Breast epithelium (tissue), 4 donors: ENCODE measurements at places on chromosomes 5 and 9. TPM values are rescaled to one million over a fixed set of nuclear protein-coding genes. Genes with fewer than 3 reads are reported as not detected.

Gene PCDH12
- 5.6 TPM for total RNA-seq

Gene AGGF1
- total RNA-seq, result 25.6 TPM

Gene TRIM36
- 7.2 TPM for total RNA-seq

Gene RELL2
- 4.3 TPM for total RNA-seq

Gene IL3
- not detected for total RNA-seq

Gene NMUR2
- not detected for total RNA-seq

Gene PCDH1
- 28.3 TPM for total RNA-seq

Gene SLCO4C1
- not detected for total RNA-seq

Gene C5orf24
- 33.4 TPM for total RNA-seq

- DNase-seq, result no peak
Observed at GRCh38 chr5:150498501-150498900, 9.4 kb upstream of the NDST1 start.

GRCh38 chr9:91799113-91799744 is 150.8 kb downstream of the ROR2 start:
- DNase-seq, result no peak

DNA sequence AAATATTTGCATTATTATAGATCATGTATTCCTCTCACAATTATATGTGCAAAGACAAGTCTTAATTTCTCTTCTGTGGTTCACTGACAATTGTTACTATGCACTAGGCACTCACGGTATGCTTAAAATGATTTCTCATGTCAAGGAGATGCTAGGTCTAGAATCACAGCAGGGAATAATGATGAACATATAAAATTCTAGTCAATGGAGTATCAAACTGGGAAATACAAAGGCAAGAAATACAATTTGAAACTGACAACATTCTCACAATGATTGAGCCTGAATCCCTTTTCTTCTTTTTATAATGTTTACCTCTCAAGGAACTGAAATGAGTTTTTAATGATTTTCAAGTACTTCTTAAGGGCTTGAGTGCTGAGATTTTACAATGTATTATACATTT is 302.3 kb upstream of the GRAMD2B start:
- DNase-seq, result no peak

DNA sequence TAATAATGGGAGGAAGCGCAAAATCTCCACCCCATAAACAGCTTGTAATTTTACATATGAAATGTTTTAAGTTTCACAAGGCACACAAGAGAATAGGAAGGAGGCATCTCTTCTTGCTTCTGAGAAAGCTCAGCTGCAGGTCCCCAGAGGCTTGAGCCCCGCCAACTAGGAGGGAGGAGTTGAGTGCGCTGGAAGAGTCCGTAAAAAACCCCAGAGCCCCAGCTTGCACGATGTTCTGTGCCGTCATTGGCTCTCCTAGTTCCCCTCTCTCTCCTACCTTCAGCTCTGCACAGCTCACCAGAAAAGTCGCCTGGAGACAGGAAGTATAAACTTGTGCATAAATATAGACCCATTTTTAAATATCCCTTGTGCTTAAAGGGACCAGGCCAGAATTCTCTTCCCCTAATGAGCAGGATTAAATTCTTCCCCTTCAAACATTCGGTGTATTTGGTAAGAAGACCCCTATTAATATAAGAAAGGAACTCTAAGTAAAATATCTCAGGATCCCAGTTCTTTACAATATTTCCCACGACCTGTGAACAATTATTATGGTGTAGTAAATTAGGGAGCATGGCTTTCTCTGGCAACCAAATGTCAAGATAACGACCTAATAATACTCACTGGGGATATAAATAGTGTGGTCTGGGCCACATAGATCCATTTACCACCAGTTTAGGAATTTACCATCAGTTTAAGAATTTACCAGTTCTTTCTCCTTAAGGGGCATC is 13.7 kb downstream of the GLRX start:
- DNase-seq, result peak; percentile 43

DNA sequence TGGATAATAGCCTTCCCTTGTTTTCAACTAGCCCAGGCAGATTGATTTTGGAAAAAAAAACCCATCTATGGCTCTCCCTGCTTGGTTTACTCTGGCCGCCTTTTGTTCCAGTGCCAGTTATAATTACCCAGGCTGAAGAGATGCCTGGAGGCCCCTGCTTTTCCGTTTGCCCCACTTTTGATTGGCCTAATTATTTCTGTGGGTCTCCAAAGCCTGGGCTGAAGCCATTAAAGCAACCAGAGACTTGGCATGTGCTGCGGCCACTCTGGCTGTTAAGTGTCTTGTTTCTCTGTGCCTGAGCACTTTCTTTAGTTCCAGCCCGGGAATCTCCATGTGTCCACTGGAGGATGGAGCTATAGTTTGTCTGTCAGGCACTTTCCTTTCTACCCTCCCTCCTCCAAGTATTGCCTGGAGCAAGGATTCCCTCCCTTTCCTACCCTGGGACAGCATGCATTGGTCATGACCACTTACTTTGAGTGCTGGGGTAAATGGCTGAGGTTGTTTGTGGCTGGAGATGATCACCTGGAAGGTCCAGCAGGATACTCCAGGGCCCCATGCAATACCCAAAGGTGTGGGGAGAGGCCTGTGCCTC is 105.1 kb upstream of the CTSL start:
- no peak for DNase-seq

- no peak for DNase-seq
Observed at GRCh38 chr5:132411304-132412013, 41.9 kb downstream of the SLC22A5 start.

- no peak for DNase-seq
Observed at GRCh38 chr9:68941780-68942459, 72.0 kb downstream of the PRKACG start.

GRCh38 chr5:945691-946551 is 53.2 kb downstream of the TRIP13 start:
- DNase-seq, result no peak

DNA sequence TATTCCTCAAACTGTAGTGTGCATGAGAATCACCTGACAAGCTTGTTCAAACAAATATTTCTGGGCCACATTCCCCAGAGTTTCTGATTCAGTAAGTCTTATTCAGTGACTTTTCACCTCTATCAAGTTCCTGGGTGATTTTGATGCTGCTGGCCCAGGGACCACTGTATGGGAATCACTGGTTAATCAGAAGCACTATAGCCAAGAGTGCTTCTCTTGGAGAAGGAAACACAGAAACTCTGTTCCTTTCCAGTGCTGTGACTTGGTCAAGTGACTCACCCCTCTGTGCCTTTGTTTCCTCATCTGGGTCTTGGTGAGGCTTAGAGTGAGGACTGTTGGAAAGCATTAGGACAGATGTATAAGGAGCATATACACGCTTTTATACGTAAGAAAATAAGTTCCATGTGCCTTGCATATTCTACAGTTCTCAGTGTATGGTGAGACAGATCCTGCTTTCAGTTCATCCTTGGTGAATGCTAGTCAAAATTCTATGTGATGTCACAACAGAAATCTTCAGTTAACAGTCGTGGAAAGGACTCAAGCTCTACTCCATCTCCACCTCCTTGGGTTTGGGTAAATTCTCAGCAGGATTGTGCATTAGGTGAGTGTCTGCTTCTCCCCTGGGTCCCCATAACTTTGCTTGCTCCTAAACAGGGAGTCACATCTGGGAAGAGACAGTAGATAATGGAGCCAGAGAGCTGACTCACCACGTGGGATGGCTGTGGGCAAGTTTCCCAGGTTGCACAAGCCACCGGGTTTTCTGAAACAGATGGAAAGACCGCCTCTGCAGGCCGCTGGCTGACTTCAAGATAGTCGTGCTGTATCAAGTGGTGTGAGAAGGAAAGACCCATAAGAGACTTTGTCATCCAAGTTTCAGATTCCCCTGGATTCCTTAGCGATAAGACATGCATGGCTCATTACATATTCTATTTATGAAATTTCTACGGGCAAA is 117.0 kb downstream of the NXNL2 start:
- DNase-seq, result peak; percentile 58

DNA sequence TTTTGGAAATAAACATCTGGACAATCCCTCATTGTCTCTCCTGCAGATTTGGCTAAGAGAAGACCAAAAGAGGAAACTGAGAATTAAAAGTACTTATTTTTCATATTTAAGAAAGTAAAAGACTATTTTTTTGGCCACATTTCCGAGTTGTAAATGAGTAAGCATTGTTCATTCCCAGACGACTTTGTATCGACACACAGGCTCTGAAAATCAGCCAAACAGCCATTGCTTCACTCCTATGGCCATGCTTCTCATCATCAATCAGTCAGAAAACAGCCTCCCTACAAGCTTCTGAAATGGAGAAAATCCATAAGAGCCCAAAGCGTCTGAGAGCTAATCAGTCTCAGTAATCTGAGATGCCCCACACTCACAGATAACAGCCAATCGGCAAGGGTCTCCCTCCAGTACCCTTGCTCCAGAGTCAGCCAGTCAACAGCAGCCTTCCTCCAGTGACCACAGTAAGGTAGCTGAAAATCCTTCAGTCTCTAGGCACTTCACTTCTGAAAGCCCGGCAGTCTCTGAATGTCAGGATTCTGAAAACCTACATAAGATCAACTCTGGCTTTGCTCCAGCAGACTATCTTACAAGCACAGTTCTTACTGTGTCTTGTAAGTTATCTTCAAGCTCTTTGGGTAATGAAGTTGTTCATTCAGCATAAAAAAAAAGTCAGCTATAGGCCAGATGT is 30.9 kb downstream of the CDO1 start:
- DNase-seq, result no peak

DNA sequence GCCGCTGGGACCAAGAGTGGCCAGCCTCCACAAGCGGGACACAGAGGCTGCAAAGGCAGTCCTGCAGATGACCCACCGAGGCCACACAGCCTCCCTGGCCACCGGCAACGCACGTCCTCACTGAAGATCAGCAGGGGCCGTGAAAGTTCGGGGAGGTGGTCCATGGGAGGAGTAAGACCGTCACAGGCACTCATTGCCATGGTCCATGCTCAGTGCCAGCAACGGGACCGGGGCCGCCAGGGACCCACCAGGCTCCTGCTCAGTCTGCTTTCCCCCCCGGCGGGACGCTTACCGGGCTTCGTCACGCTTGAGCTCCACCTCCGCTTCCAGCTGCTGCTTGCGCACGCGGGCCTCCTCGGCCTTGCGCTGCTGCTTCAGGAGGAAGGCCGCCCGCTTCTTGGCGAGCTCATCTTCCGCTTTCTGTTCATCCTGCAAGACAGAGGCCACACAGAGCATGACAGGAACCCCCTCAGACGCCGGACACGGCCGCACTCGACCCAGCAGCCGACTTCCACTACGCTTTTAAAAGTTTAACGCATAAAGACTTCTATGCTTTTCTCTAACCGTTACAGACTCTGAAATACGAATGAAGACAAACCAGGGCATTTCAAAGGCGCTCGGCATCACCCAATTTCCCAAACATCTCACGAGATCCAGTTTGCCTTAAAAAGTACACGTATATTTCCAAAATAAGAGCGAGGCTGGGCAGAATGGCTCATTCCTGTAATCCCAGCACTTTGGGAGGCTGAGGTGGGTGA is 88.4 kb downstream of the CAMSAP1 start:
- peak; percentile 47 for DNase-seq

GRCh38 chr9:18111146-18111545 is 362.8 kb upstream of the ADAMTSL1 start:
- no peak for DNase-seq

DNA sequence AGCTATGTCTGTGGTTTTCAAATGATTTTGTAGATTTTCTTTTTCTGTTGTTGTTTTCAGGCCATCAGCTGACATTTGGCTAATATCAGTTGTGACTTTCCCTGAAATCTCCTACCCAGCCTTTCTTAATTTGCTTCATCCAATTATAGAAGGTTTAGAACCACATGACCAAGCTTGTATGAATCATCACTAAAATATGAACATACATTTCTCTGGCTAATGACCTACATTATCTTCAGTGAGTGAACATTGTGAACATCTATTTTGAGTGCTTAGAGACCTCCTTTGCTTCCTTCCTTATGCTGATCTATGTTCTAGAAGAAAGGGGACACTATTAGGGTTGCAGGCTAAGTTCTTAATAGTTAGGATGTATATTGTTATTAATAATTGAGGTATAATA is 532.5 kb downstream of the RAB3C start:
- DNase-seq, result no peak

- DNase-seq, result no peak
Observed at GRCh38 chr9:131505012-131505411, 2.3 kb downstream of the POMT1 start.

GRCh38 chr5:81195335-81195929 is 37.7 kb upstream of the CKMT2 start:
- no peak for DNase-seq

- DNase-seq, result no peak
Observed at GRCh38 chr5:173883347-173883924, 4.7 kb upstream of the CPEB4 start.

DNA sequence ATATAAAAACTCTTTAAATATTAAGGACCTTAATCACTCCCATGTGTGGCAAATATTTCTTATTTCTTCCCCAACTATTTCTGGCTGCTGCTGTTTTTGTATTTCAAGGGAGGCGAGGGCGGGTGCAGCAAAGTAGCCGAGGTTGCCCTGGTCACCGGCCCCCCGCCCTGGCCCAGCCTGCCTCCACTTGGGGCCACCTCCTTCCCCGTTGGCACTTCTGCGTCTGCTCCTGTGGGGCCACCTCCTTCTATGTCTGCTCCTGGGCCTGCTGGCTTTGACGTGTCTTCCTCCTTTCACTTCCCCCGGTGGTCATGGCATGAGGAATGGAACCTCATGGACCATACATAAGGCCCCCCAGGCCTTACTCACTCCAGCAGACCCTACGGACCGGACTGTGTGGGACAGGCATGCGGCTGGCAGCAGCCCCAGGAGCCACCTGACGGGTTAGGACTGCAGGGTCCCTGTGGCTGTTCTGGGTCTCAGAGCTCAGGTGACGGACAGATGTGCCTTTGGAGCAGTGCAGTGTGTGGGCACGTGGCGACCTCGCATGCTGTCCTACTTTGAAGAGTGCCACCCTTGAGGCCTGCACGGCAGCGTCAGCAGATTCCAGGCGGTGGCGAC is 5.8 kb upstream of the ENTPD8 start:
- no peak for DNase-seq

GRCh38 chr5:131525805-131526204 is 109.2 kb downstream of the RAPGEF6 start:
- no peak for DNase-seq

DNA sequence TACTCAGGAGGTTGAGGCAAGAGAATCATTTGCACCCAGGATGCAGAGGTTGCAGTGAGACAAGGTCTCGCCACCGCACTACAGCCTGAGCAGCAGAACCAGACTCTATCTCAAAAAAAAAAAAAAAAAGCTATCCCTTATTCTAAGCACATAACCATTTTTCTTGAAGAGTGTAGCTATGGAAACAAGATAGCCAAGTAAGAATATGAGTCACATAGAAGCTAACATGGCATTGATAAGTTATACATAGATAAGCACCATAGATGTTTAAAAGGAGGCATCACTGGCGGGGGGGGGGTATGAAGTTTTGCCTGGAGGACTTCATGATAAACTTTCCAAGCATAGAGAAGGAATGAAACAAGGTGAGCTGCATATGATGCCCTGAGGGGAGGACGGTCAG is 26.0 kb downstream of the CHSY3 start:
- no peak for DNase-seq

GRCh38 chr9:10443181-10443867 is 169.5 kb downstream of the PTPRD start:
- no peak for DNase-seq

GRCh38 chr9:112241491-112241890 is 66.4 kb upstream of the SUSD1 start:
- DNase-seq, result no peak

GRCh38 chr5:69317391-69317790 is 15.2 kb downstream of the CCDC125 start:
- DNase-seq, result no peak
